CD4-positive, alpha-beta T cell treated with Interferon alpha-2 for 1 hour (primary cell): ENCODE measurements at places on chromosomes 5 and 9.

DNA sequence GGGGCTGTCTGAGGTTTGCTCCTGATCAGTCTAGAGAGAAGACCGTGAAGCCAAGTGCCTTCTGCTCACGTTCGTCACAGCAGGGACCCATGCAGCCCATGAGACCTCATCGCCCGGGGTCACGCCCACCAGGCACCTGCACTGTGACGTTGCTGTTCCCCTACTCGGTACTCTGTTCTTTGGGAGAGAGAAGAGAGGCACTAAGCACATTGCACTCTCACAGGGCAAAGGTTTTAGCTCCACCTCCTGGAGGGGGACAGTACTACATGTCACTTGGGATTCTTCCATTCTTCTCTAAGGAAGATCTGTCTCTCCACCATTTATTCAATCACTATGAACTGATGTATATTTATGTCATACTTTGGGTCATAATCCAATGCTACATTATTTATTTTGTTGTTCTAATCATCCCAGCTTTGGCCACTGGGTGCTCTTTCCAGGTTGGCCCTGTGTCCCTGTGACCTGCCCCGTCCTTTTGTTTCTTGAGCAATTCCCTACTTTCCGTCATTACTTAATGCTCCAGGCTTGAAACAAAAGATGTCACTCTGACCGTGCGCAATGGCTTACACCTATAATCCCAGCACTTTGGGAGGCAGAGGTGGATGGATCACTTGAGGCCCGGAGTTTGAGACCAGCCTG, 31.4 kb upstream of the BRD3 start:
- peak; percentile 69 for DNase-seq

- no peak for DNase-seq
These were observed 8.4 kb upstream of the DMRT3 start for GRCh38 chr9:967903-968641.

DNA sequence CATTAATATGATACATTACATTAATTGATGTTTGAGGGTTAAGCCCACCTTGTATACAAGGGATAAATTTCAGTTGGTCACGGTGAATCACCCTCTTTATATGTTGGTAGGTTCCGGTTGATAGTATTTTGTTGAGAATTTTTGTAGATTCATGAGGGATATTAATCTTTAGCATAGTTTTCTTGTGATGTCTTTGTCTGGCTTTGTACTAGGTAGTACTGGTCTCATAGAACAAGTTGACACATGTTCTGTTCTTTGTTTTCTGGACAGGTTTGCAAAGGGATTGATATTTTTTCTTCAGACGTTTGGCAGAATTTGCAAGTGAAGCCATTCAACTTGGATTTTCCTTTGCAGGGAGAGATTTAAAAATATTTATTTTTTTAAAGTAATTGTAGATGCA, 49.1 kb upstream of the CLK4 start:
- DNase-seq: no peak

GRCh38 chr9:121901616-121902015, 191.5 kb downstream of the TTLL11 start:
- DNase-seq: no peak

DNA sequence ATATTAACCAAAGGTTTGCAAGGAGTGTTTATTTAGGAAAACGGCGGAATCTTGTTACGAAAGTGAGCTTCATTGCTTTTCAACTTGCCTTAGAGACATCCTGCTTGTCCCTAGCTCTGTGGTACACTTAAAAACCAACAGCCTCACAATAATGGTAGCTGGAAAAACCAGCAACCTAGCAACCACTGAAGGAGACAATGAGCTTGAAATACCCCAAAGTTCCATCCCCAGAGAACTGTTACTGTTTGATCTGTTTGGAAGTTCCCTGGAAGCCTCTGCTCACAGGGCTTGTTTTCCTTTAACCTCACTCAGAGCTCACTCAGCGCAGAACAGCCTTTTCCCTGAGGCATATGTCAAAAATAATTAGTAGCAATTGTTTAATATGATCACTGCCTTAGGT, 43.2 kb downstream of the SH3TC2 start:
- DNase-seq: no peak

GRCh38 chr5:139849942-139850341, 54.3 kb downstream of the PSD2 start:
- DNase-seq: no peak

- DNase-seq: no peak
These were observed 161.8 kb upstream of the CLINT1 start for GRCh38 chr5:158020555-158021418.
